B cell (primary cell): ENCODE measurements at places on chromosomes 5 and 9. TPM values are rescaled to one million over a fixed set of nuclear protein-coding genes. Genes with fewer than 3 reads are reported as not detected.

The KCNT1 gene
- total RNA-seq, result not detected in 2 replicates

GRCh38 chr9:18037981-18038380 lies 436.0 kb upstream of the ADAMTSL1 start:
- no peaks in the 10 kb centered on the region for H3K27me3 ChIP-seq
- no peak overlapping the region for H3K4me3 ChIP-seq
- no peak for DNase-seq

The MEGF10 gene
- not detected in 2 replicates for total RNA-seq

DNA sequence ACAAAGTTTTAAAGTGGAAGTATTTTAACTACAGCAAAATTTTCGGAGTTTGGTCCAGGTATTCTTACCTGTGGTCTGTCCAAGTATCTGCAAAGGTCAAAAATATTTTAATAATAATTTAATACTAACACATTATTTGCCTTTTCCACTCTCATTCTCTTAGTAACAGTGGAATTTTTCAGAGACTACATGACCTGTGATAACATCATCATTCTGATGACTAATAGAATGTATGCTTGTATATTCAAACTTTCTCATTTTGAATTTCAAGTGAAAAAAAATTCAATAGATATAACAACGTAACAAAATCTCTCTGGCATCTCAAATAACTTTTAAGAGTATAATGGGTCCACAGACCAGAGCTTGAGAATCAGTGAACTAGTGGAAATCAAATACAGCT lies 78.3 kb downstream of the FBXL17 start:
- DNase-seq, result no peak
- no peaks in the 10 kb centered on the region for H3K27me3 ChIP-seq
- no peak overlapping the region for H3K27ac ChIP-seq
- H3K4me1 ChIP-seq, result no peaks in the 10 kb centered on the region

The FAM221B gene
- not detected in 2 replicates for total RNA-seq

GRCh38 chr9:92186631-92187030 lies 71.4 kb upstream of the SPTLC1 start:
- H3K4me1 ChIP-seq, result no peaks in the 10 kb centered on the region
- no peaks in the 10 kb centered on the region for H3K27me3 ChIP-seq
- no peak overlapping the region for H3K27ac ChIP-seq

- no peak overlapping the region for H3K27ac ChIP-seq
- no peaks in the 10 kb centered on the region for H3K4me1 ChIP-seq
- peaks cover 15% of the 10 kb centered on the region for H3K36me3 ChIP-seq
- DNase-seq, result peak; percentile 14
Observed at GRCh38 chr5:146130440-146131045, 25.2 kb upstream of the PLAC8L1 start.

The SOWAHA gene
- total RNA-seq, result not detected in 2 replicates

DNA sequence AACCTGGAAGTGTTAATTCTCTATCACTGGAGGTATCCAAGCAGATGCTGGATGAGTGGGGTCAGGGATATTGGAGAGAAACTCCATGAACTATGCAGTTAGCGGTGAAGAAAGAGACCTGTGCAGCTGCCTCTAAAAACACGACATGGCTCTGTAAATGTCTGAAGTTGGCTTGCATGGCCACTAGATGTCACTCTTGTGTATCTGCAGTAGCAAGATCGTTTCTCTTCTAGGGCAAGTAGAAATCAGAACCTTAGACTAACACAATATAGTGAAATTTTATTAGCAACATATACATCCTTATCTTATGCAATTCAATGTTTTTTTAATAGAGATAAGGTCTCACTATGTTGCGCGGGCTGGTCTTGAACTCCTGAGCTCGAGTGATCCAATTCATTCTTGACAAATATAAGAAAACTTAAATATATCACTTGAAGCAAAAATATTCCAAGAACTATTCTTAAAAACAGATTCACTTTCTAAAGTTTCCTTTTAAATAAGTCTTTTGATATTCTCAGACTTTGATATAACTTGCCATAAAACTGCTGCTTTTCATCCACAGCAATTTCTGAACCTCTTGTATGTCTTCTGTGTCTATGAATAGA lies 2.9 kb downstream of the OR2S2 start:
- H3K27me3 ChIP-seq, result no peaks in the 10 kb centered on the region
- no peak overlapping the region for H3K4me3 ChIP-seq
- H3K4me1 ChIP-seq, result no peaks in the 10 kb centered on the region
- peak; percentile 78 for DNase-seq

- H3K27me3 ChIP-seq, result peaks cover 6% of the 10 kb centered on the region
- DNase-seq, result peak; percentile 37
- no peak overlapping the region for H3K4me3 ChIP-seq
- no peak overlapping the region for H3K27ac ChIP-seq
Observed at GRCh38 chr9:806285-807156, 35.0 kb upstream of the DMRT1 start.

GRCh38 chr9:91415290-91415689 lies 8.3 kb downstream of the NFIL3 start:
- H3K27me3 ChIP-seq, result peaks cover 12% of the 10 kb centered on the region
- peak; percentile 62 for DNase-seq
- H3K27ac ChIP-seq, result no peak overlapping the region
- peaks cover 18% of the 10 kb centered on the region for H3K4me1 ChIP-seq
- no peak overlapping the region for H3K4me3 ChIP-seq
- no peaks in the 10 kb centered on the region for H3K36me3 ChIP-seq

DNA sequence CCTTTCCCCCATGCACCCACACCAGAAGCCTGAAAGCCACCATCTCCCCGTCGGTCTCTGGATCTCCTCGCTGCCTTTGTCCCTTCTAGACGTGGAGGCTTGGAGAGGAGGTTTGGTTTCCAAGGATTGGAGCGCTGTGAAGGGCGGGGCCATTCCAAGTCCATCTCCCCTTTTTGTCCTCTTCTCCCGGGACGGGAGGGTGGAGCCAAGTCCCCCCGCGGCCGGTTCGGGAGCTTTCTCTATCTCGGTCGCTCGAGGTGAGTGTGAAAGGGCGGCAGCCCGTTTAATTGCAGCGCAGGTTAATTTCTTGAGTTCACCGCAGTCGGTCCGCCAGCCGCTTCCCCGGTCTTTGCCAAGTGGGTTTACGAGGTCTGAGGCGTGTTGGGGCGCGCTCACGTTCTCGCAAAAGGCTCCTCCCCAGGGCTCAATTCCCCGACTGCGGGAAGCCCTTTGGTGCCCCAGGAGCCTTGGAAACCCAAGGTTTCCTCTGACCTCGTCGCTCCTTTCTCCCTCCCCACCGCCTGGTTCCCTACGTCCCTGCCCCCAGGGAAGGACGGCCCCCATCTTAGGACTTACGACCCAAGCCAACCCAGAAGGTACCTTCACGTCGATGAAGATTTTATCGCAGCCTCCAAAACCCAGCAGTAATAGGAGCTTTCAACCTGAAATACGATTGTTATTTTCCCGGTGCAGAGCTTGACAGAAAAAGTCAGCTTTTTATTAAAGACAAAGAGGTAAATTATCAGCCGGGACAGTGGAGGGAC lies 2.8 kb upstream of the ZNF462 start:
- H3K36me3 ChIP-seq, result no peaks in the 10 kb centered on the region
- H3K4me1 ChIP-seq, result peaks cover 44% of the 10 kb centered on the region
- H3K27me3 ChIP-seq, result peaks cover 45% of the 10 kb centered on the region
- DNase-seq, result no peak
- no peak overlapping the region for H3K27ac ChIP-seq

DNA sequence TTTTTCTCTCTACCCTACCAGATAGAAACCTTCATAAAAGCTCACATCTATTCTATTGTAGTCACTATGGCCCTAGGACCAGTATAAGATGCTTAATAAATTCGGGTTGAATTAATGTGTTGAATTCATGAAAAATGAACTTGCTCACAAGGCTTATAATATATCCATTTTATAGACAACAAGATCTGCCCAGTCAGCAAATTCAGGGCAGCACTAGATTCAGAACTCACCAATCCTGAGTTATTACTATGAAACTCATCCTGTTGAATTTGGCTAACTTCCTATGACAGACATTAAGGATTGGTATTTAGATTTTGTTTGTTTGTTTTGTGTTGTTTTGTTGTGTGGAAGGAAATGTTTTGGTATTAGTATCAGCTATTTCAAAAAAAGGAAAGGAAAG lies 143.6 kb upstream of the CCNG1 start:
- H3K4me1 ChIP-seq, result no peaks in the 10 kb centered on the region
- no peak for DNase-seq
- H3K27ac ChIP-seq, result no peak overlapping the region
- no peaks in the 10 kb centered on the region for H3K27me3 ChIP-seq
- H3K36me3 ChIP-seq, result no peaks in the 10 kb centered on the region

- no peaks in the 10 kb centered on the region for H3K27me3 ChIP-seq
- DNase-seq, result no peak
- H3K4me1 ChIP-seq, result no peaks in the 10 kb centered on the region
- no peak overlapping the region for H3K4me3 ChIP-seq
- no peak overlapping the region for H3K27ac ChIP-seq
Observed at GRCh38 chr9:17752021-17752420, 173.2 kb downstream of the SH3GL2 start.

GRCh38 chr5:153372425-153373129 lies 117.9 kb upstream of the GRIA1 start:
- no peak overlapping the region for H3K27ac ChIP-seq
- no peak overlapping the region for H3K4me3 ChIP-seq
- H3K36me3 ChIP-seq, result no peaks in the 10 kb centered on the region
- H3K4me1 ChIP-seq, result no peaks in the 10 kb centered on the region

- no peak overlapping the region for H3K27ac ChIP-seq
- no peak for DNase-seq
- H3K27me3 ChIP-seq, result no peaks in the 10 kb centered on the region
- H3K4me3 ChIP-seq, result no peak overlapping the region
- no peaks in the 10 kb centered on the region for H3K36me3 ChIP-seq
Observed at GRCh38 chr9:78363221-78363620, 66.3 kb downstream of the PSAT1 start.

- no peaks in the 10 kb centered on the region for H3K4me1 ChIP-seq
- H3K36me3 ChIP-seq, result no peaks in the 10 kb centered on the region
- no peak overlapping the region for H3K27ac ChIP-seq
- no peak overlapping the region for H3K4me3 ChIP-seq
- H3K27me3 ChIP-seq, result no peaks in the 10 kb centered on the region
Observed at GRCh38 chr5:62082370-62082801, 223.6 kb upstream of the KIF2A start.

The SLC6A19 gene
- not detected in 2 replicates for total RNA-seq

The EIF4E1B gene
- total RNA-seq, result not detected in 2 replicates

The IL4 gene
- not detected in 2 replicates for total RNA-seq

DNA sequence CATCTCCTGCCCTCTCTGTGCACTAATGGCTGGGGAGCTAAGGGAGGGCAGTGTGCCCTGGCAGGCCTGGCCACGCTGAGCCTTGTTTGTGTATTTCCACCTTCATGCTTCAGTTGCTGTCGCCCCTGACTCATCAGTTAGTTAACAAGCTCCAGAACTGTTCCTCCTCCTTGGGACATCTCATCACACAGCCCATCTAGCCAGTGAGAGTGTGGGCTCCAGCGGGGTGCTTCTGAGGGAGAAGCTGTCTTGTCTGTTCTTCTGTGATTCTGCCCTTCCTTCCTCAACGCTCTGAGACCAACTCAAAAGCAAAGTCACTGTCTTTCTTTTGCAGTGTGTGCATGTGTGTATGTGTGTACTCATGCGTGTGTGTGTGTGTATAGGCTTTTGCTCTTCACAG lies 58.3 kb upstream of the CPEB4 start:
- DNase-seq, result peak; percentile 27
- H3K4me3 ChIP-seq, result no peak overlapping the region
- H3K27ac ChIP-seq, result no peak overlapping the region
- no peaks in the 10 kb centered on the region for H3K27me3 ChIP-seq

The TRPM6 gene
- not detected in 2 replicates for total RNA-seq

DNA sequence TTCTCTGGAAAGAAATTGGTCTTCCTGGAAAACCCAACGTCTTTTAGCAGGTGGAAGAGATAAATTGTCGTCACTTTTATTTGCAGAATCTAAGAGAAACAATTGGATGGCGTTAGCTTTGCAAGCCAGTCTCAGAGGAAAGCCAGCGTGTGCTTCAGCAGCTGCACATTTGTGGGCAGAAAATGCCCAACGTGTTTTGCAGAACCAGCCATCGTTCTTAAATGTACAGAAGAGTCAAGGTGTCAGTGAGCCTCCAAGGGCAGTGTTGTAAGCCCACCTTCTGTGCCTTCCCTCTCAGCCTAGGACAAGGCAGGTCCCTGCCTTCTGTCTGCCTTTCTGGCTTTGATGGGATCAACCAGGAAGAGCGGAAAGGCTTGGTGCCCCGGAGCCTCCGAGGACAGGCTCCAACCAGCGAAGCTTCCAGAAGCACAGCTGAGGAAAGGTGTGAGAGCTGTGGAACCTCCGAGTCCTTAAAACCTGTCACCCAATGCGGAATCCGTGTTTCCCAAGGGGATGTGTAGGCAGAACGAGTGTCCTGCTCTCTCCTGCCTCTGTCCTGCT lies 116.0 kb upstream of the IRX2 start:
- no peaks in the 10 kb centered on the region for H3K36me3 ChIP-seq
- no peak for DNase-seq
- H3K27me3 ChIP-seq, result no peaks in the 10 kb centered on the region
- no peak overlapping the region for H3K27ac ChIP-seq
